ENCODE measurements at places on chromosomes 6 and 20. TPM values are rescaled to one million over a fixed set of nuclear protein-coding genes. Genes with fewer than 3 reads are reported as not detected.

MYBL2 gene
- 0.71 TPM for total RNA-seq

CEP250 gene
- total RNA-seq: 11.9 TPM

HRH3 gene
- not detected for total RNA-seq

VSX1 gene
- total RNA-seq: not detected

MCCD1 gene
- not detected for total RNA-seq

PAK1IP1 gene
- total RNA-seq: 14.1 TPM

TCF21 gene
- 27.4 TPM for total RNA-seq

Data from smooth muscle cell of bladder (primary cell).